Esophagus mucosa (tissue), 1 donor: ENCODE measurements at places on chromosomes 3 and 15.
A peak's percentile ranks its signal among the peaks of the same experiment; 100 is the strongest.

DNA sequence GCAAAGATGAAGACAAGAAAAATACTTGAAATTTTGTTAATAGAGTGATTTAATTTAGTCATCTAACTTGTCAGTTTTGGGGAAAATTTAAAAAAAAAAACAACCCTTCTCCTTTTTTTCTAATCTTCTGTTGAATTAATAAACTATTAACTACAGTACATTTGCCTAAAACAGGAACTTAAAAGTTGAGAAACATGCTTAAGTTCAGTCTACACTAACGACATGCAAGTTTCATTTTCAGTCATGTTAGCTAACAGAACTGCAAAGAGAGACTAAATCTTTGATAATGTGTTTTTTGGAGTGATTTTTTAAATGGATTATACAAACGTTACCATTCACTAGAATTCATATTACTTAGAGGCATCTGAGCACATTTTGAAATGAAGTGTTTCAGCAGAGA, 71.9 kb upstream of the MBNL1 start:
- no peak for ATAC-seq

- ATAC-seq: peak; percentile 35
Observed at GRCh38 chr3:98536456-98537017, 4.8 kb downstream of the GPR15 start.

DNA sequence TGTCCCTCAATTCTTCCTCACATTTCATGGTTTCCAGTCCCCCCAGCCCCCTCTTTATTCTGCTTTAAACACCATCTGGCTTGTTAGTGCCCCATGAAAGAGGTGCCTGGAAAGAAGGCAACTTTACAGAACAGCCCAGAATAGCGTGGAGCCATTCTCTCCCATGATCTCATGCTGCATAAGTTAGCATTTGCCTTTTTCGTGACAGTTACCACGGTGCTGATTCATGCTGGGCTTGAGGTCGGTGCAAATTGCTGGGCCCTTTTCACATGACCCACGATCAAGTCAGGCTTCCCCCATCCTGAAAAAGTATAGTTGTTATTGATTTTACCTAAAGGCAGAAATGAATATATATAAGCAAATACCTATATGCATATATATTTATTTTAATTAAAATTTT, 29.6 kb downstream of the SQOR start:
- no peak for ATAC-seq

- ATAC-seq: no peak
Observed at GRCh38 chr3:119571688-119572087, 7.6 kb upstream of the ADPRH start.

DNA sequence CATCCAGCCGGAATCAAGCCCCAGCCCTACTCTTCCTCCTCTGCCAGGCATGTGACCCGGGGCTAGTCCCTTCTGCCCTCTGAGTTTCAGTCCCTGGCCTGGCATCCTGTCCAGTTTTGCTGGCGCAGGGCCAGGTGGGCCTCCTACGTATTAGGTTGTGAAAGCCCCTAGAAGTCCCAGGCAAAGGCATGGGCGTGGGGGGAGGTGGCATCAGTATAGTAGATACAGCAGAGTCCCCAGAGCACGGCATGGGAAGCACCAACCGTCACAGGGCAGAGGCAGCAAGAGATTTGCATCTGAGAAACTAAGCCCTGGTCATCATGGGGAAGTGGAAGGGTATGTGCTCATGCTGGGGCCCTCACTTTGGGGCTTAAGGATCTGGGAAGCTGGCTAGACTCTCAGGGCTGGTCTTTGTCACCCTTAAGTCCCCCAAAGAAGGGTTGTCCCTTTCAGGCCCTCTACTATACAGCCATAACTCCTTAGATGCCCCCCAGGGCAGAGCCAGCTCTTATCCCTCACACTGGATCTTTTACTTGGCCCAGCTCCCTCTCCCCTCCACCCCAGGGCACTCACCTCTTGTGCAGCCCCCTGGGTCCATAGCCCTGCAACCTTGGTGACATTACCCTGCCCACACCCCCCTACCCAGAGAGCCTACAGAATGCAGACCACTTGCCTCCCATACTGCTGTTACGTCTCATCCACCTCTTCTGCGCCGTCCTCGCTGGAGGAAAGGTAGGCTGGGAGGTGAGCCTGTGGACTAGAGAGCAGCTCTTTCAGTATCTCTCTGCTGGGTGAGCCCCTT, 11.3 kb downstream of the NBEAL2 start:
- ATAC-seq: no peak

DNA sequence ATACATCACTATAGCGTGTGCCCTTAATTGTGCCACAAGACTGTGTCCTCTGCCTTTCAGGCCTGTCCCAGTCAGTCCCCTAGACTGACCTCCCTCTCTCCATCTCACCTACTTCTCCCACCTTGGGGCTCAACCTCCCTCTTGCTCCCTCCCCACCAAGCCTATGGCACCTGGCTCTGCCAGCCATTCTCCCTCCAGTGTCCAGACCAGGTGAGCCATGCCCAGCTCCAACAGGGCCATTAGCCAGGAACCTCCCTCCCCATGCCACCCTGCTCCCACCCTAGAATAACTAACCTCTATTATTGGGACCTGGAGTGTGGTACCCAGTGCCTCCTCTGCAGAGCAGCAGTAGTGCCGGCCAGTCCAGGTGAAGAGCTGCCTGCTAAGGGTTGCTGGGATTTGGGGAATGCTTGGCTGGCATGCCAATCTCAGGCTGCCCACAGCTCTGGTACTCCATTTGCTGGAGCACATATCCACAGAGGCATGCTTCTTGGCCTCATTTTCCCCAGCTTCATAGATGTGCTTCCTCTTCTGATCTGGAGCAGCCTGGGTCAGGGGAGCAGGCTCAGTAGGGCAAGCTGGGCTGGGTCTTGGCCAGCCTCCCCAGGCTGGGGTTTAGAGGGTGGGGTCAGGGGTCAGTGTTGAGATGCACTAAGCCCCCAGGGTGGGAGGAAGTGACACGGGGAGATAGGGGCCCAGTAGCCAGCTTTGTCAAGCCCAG, 38.8 kb downstream of the SAXO2 start:
- ATAC-seq: no peak

DNA sequence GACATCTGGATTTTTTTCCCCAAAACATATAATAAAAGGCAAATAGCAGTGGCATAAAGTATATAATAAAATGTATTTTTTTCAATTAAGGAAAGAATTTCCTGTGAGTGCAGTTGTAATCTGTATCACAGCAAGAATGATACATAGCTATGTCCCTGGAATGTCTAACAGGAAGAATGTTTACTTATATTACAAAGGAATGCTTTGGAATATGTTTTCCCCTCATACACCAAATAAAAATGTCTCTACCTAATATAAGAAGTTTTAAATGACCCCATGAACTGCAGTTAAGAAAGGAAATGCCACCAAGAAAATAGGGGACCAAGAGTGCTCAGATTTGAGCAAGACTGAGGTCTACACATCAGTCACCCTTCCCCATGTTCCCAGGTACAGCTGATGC, 38.0 kb upstream of the ATP11B start:
- no peak for ATAC-seq

DNA sequence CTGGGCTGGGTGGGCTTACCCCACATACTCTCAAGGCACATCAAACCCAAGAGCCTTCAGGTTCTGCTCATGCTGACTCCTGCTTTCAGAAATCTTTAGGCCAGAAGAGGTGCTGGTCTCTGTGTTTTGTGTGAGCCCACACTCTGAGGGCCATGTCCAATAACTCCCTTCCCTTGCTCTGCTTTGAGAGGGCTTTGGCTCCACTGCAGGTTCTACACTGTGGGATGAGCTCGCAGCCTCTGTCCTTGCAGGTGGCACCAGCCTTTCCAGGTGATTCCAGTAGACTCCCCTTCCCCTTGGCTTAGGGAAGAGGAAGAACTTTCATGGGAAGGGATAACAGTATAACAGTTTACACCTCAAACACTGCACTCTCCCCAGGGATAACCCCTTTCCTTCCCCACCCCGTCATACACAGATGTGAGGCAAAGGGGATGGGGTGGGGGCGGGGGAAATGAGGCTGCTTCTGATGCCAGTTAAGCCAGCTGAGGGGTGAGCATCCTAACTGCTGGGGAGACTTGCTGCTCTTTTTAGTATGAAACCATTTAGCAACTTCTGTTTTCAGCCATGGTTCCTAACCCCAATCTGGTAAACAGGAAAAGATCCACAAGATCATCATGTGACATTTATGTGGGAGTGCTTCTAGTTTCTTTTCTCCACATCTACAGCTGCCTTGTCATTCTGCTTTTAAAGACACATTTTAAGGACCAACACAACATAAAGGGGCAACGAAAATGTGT, 262.4 kb downstream of the SLC9A9 start:
- no peak for ATAC-seq
